Osteocyte (in vitro differentiated cells): ENCODE measurements at places on chromosomes 7 and 10. TPM values are rescaled to one million over a fixed set of nuclear protein-coding genes. Genes with fewer than 3 reads are reported as not detected.

The NHLRC2 gene
- 36.4 and 39.3 TPM in 2 replicates for total RNA-seq

The IQUB gene
- total RNA-seq: 0.26 and 0.32 TPM in 2 replicates

The WEE2 gene
- total RNA-seq: not detected in 2 replicates

The ENTPD1 gene
- 1.2 and 1.5 TPM in 2 replicates for total RNA-seq

The TBXAS1 gene
- 2.9 and 3.5 TPM in 2 replicates for total RNA-seq

The C10orf62 gene
- total RNA-seq: not detected in 2 replicates

The PTCD1 gene
- 5.7 and 10.5 TPM in 2 replicates for total RNA-seq

The MGMT gene
- 17.0 and 20.8 TPM in 2 replicates for total RNA-seq

The SLC25A13 gene
- total RNA-seq: 27.4 and 29.3 TPM in 2 replicates

The PHKG1 gene
- total RNA-seq: 0.99 and 1.1 TPM in 2 replicates

The RSU1 gene
- 92.0 and 99.0 TPM in 2 replicates for total RNA-seq

The CYP3A4 gene
- total RNA-seq: not detected in 2 replicates

The CSTF2T gene
- total RNA-seq: 23.9 and 25.0 TPM in 2 replicates

The SMKR1 gene
- not detected in 2 replicates for total RNA-seq

The SPRN gene
- 2.2 and 2.7 TPM in 2 replicates for total RNA-seq

The CPED1 gene
- total RNA-seq: 3.4 and 3.9 TPM in 2 replicates

The ZNF736 gene
- not detected in 2 replicates for total RNA-seq

The PDSS1 gene
- total RNA-seq: 3.4 and 3.8 TPM in 2 replicates

The CABCOCO1 gene
- total RNA-seq: 0.19 TPM in 1 of 2 replicates, not detected in the other

The ERLIN1 gene
- total RNA-seq: 28.2 and 34.4 TPM in 2 replicates

The BCAP29 gene
- total RNA-seq: 59.5 and 62.5 TPM in 2 replicates

The ITGB8 gene
- total RNA-seq: 1.5 and 2.4 TPM in 2 replicates

The DPP6 gene
- total RNA-seq: not detected in 2 replicates

The MEST gene
- total RNA-seq: 367 and 380 TPM in 2 replicates

The LRRC17 gene
- total RNA-seq: 12.4 and 12.5 TPM in 2 replicates

The H2BK1 gene
- total RNA-seq: 1.1 TPM in 1 of 2 replicates, not detected in the other

The ZCCHC24 gene
- 85.7 and 88.3 TPM in 2 replicates for total RNA-seq

The CDK1 gene
- total RNA-seq: 12.6 and 13.1 TPM in 2 replicates

The ADAMTS14 gene
- total RNA-seq: 3.8 and 4.1 TPM in 2 replicates

The NUDT5 gene
- 56.2 and 57.6 TPM in 2 replicates for total RNA-seq

The ARHGEF5 gene
- total RNA-seq: 4.1 and 7.4 TPM in 2 replicates

The NEUROD6 gene
- not detected in 2 replicates for total RNA-seq

The H2AZ2 gene
- total RNA-seq: 165 and 169 TPM in 2 replicates

The SLC16A9 gene
- total RNA-seq: 0.32 and 0.50 TPM in 2 replicates

The IKZF5 gene
- total RNA-seq: 10.5 and 16.0 TPM in 2 replicates

The ZPBP gene
- total RNA-seq: not detected in 2 replicates

The UCN3 gene
- not detected in 2 replicates for total RNA-seq

The CPN1 gene
- total RNA-seq: not detected in 2 replicates

The NKX1-2 gene
- not detected in 2 replicates for total RNA-seq

The DGKI gene
- 3.0 and 3.1 TPM in 2 replicates for total RNA-seq

The PLPP4 gene
- 1.9 and 2.0 TPM in 2 replicates for total RNA-seq

The PDCD11 gene
- 32.6 and 35.3 TPM in 2 replicates for total RNA-seq

The CYP2C8 gene
- not detected in 2 replicates for total RNA-seq

The OPN4 gene
- total RNA-seq: not detected in 2 replicates

The GNAT3 gene
- not detected in 2 replicates for total RNA-seq

The SLC4A2 gene
- total RNA-seq: 289 and 297 TPM in 2 replicates

The CHPF2 gene
- total RNA-seq: 89.5 and 93.2 TPM in 2 replicates

The IFIT3 gene
- 19.9 and 22.7 TPM in 2 replicates for total RNA-seq

The FZD8 gene
- total RNA-seq: 28.0 and 28.7 TPM in 2 replicates

The DBNL gene
- 94.5 and 106 TPM in 2 replicates for total RNA-seq

The FZD1 gene
- 19.4 and 20.0 TPM in 2 replicates for total RNA-seq

The BICC1 gene
- 39.4 and 41.0 TPM in 2 replicates for total RNA-seq
